ENCODE measurements at places on chromosomes 1 and 21. TPM values are rescaled to one million over a fixed set of nuclear protein-coding genes. Genes with fewer than 3 reads are reported as not detected.

DNA sequence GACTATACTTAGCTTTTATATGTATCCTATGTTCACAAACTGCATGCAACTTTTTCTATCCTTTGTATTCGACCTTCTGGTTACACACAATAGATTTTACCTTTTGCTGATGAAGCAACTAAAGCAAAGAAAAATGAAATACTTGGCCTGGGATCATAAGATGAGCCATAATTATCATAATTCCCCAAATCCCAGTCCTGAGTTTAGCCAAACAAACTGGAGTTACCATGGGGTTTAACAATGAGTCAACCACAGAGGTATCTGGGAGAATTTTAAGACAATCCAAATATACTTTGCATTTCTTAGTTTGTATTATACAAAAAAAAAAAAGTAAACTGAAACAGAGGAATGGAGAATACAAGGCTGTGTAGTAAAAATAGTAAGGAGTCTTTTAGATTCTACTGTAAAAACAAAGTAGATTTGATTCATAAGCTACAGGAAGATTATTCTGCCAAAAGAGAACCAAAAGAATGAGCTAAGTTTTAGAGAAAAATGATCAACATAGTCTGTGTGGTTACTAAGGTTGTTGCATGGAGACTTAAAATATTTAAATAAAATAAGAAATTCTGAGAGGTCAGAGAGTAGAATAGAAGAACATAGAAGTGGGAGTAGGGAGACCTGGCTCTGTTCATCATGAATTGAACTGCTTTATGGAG, 60.4 kb upstream of the GORAB start:
- no peak for DNase-seq

The CFHR4 gene
- 0.04 TPM for polyA plus RNA-seq

The FTCD gene
- polyA plus RNA-seq, result 0.75 TPM

The SH2D2A gene
- 0.70 TPM for polyA plus RNA-seq

The MAP3K21 gene
- 0.44 TPM for polyA plus RNA-seq

The PLEKHG5 gene
- polyA plus RNA-seq, result 5.8 TPM

DNA sequence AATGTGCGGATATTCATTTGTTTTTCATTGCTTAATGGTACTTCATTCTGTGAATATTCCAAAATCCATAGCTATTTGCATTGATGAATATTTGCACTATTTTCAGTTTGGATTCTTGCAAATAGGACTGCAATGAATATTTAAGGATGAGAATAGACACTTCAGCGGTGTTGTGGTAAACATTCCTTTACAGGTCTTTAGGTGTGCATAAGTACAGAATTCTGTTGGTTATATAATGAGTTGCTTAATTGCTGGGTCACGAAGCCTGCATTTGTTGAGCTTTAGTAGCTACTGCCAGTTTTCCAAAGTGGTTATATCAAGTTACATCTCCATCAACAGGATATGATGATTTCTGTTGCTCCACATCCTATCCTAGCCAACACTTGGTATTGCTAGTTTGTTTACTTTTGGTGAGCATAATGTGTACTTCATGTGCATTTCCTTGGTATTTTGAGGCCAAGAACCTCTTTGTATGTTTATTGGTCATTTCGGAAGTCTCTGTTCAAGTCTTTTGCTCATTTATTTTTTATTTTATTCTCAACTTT, 64.2 kb upstream of the CYYR1 start:
- no peak for DNase-seq

- no peak for DNase-seq
These were observed 81.9 kb downstream of the SPATA17 start for GRCh38 chr1:217712925-217713597.

DNA sequence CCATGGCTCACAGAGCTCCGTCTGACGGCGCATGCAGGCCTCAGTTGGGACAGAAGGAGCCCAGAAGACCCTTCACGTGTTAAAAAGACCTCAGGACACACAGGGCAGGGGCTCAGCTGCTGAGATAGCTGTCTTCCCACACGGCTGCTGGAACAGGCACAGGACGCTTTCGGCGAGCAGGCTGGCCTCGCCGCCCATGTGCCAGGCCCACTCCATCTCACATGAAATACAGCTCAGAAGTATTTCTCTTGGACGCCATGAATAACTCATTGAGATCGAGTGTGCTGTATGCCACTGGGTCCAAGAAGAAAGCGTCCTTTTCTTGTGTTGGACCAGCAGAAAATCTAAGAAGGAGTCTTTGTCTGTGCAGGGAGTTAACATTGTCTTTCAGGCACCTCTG, 69.6 kb downstream of the SIM2 start:
- DNase-seq, result no peak

GRCh38 chr1:150322310-150322709, 977 bp downstream of the PRPF3 start:
- DNase-seq, result no peak

DNA sequence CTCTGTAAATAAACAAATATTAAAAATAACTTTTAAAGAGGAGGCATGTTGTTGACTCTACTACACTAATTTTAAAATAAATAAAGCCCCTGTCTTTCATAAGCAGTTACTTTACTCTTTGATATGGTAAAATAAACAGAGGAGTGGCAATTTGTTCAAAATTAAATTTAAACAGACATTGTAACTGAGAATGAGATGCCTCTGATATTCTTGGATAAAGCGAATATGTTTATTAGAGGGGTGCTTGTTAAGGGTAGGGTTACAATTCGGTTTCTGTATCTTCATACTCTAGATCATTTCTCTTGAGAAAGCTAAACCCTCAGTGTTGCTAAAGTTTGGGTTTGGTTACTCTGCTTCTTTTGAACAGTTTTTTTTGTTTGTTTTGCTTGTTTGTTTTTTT, 19.6 kb downstream of the LPAR3 start:
- no peak for DNase-seq

DNA sequence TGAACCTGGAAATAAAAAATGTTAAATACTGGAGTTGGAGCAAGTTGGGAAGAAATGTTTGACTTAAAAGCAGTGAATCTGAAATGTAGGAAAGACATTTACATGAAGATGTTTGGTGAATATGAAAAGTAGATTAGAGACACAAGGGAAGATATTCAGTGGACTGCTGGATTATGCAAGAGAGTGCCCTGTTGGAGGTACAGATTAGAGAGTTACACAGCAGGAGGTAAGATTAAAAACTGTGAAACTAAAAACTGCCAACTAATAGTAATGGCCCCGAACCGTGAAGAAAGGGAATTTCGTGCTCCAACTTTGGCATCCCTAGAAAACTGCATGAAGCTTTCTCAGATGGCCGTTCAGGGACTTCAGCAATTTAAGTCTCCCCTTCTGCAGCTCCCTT, 375.4 kb downstream of the DPYD start:
- DNase-seq, result no peak

DNA sequence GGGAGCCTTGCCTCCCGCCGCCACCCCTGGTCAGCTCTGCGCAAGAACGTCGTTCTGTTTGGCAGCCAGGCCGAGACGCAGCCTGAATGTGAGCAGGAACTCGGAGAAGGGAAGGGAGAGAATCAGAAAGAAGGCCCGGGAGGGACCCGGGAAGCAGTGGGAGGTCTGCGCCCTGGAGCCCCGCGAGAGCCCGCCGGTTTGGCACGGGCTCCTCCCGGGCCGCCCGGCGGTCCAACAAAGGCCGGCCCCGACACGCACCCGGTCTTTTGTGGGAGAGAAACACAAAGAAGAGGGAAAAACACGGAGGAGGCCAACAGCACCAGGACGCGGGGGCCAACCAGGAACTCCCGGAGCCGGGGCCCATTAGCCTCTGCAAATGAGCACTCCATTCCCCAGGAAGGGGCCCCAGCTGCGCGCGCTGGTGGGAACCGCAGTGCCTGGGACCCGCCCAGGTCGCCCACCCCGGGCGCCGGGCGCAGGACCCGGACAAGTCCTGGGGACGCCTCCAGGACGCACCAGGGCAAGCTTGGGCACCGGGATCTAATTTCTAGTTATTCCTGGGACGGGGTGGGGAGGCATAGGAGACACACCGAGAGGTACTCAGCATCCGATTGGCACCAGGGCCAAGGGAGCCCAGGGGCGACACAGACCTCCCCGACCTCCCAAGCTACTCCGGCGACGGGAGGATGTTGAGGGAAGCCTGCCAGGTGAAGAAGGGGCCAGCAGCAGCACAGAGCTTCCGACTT, 2.7 kb upstream of the OLIG2 start:
- DNase-seq, result no peak

The FHAD1 gene
- 0.38 TPM for polyA plus RNA-seq

DNA sequence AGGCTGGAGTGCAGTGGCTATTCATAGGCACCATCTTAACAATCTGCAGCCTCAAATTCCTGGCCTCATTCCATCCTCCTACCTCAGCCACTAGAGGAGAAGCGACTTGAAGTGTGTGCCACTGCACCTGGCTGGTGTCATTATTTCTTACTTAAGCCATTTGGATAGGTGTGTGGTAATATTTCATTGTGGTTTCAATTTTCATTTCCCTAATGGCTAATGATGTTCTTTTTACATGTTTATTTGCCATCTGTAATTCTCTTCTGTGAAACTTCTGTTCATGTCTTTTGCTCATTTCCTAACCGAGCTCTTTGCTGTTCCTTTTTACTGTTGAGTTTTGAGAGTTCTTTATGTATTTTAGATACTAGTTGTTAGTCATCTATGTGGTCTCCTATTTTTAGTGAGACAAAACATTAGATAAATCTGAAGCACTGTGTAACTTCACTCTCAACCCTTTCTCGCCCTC, 66.8 kb downstream of the SLC27A3 start:
- no peak for DNase-seq

DNA sequence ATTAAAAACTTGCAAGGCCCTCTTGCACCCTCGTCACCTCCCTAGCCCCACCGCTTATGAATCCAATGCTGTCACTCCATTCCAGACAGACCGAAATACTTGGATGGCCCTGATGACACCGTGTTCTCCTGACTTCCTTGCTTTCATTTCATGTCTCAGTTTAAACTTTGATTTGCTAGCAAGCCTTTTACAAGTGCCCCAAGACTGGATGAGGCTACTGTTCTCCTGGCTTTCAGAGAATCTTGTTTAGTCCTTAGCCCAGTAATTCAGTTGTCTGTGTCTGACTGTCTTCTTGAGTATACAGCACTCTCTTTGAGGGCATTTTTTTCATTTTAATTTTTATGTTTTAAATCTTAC, 824 bp upstream of the IFI44L start:
- no peak for DNase-seq

- no peak for DNase-seq
These were observed 9.0 kb downstream of the DDX59 start for GRCh38 chr1:200660719-200661118.
